ENCODE measurements at places on chromosomes 12 and 14. TPM values are rescaled to one million over a fixed set of nuclear protein-coding genes. Genes with fewer than 3 reads are reported as not detected.

DNA sequence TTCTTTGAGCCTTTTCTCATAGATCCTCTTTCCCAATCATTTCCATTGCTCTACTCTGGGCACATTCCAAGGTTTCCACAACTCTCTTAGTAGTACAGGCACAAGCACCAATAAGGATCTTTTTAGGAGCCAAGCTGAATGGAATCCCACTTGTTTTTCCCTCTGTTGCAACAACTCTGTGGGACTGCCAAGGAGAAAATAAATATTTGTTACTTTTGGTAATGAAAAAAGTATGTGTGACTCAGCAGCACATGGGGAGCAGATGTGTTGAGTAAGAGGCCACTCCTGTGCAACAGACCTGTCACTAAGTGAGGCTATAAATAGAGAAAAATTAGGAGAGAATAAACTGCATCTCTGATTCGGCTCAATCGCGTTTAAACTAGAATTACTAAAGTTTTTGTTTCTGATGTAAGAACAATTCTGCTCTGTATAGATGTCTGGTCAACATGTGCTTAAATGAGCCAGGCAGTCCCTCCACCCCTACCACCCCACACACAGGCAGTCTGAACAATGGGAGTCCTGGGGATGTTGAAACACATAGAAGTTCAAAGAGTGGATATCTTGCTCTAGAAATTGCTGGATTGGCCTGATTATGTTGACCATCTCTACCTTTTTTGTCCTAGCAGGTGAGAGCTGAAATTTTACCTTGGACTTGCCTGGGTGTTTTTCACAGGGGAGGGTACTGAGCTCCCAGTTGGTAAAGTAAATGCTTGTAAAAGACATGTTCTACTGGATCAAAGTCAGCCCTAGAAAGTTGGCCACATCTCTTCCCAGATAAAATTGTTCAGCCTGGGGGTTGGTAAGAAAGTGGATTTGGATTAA is 244.3 kb upstream of the NOVA1 start:
- DNase-seq, result no peak

- DNase-seq, result no peak
Measured at GRCh38 chr12:23098517-23098916, 473.5 kb downstream of the ETNK1 start.

GRCh38 chr12:79691511-79692248 is 916 bp upstream of the PAWR start:
- DNase-seq, result no peak

- no peak for DNase-seq
Measured at GRCh38 chr14:78974691-78975090, 804.5 kb downstream of the NRXN3 start.

The BATF gene
- total RNA-seq, result 28.0 TPM

The NKX2-1 gene
- not detected for total RNA-seq

The PMCH gene
- not detected for total RNA-seq

All from spleen (tissue), 13 donors.